Left renal cortex interstitium (tissue), 4 donors: ENCODE measurements at places on chromosomes 4 and X.

GRCh38 chr4:188437535-188437934 lies 298.3 kb downstream of the TRIML1 start:
- DNase-seq = no peak

GRCh38 chr4:113880240-113881028 lies 99.0 kb downstream of the ARSJ start:
- no peak for DNase-seq

DNA sequence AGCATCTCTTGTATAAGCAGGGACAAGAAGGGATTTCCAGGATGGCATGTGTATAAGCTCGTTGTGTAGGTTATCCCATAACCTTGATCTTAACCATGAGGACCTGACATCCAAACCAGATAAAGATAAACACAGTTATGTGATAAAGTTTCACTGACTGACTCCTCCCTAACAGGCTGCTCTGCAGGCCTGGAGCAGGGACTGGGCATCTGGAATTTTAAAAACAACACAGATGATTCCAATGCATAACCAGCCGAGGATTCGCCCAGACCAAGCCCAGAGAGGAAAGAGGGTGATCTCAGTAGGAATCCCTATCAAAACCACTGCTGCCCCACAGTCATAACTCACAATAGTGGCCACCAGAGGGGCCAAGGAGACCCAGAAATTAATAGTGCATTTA lies 22.7 kb downstream of the KLF3 start:
- DNase-seq = no peak

- no peak for DNase-seq
Measured at GRCh38 chr4:46994007-46994405, 625 bp upstream of the GABRA4 start.

DNA sequence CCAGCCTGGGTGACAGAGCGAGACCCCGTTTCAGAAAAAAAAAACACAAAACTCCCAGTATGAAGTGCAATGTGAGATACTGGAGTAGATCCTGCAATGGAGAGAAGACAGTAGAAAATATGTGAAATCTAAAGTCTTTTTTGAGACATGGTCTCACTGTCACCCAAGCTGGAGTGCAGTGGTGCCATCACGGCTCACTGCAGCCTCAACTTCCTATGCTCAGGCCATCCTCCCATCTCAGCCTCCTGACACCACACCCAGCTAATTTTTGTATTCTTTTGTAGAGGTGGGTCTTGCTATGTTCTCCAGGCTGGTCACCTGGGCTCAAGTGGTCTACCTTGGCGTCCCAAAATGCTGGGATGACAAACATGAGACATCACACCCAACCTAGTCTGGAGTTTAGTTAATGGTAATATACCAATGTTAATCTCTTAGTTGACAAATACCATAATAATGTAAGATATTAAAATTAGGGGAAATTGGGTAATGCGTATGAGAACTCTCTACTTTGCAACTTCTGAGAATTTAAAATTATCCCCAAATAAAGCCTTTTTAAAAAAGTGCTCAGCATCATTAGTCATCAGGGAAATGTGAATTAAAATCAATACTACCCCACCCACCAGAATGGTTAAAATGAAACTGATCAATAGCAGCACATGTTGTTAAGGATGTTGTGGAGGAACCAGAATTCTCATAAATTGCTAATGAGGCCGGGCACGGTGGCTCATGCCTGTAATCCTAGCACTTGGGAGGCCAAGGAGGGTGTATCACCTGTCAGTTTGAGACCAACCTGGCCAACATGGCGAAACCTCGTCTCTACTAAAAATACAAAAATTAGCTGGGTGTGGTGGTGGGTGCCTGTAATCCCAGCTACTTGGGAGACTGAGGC lies 15.0 kb downstream of the RBMX start:
- DNase-seq = no peak

- DNase-seq = no peak
Measured at GRCh38 chr4:32147446-32148085, 1427.4 kb downstream of the PCDH7 start.

DNA sequence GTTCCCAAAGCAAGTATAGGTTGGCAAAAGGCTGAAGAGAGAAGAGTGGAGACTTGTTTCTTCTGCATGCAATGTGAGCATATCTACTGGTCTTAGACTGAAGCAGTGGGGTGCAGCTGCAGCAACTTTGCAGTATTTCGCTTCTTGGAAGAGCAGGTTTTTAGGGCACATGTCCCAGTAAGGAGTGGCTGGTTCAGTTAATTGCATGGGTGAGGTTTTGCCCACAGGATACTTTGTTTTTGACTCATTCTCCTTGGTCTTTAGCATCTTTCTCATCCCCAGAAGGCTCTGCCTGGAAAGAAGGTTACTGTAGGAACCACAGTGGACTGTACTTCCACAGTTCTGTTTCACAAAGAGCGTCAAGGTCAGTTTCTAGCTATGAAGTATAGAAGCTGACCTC lies 68.0 kb upstream of the NR3C2 start:
- DNase-seq = no peak

DNA sequence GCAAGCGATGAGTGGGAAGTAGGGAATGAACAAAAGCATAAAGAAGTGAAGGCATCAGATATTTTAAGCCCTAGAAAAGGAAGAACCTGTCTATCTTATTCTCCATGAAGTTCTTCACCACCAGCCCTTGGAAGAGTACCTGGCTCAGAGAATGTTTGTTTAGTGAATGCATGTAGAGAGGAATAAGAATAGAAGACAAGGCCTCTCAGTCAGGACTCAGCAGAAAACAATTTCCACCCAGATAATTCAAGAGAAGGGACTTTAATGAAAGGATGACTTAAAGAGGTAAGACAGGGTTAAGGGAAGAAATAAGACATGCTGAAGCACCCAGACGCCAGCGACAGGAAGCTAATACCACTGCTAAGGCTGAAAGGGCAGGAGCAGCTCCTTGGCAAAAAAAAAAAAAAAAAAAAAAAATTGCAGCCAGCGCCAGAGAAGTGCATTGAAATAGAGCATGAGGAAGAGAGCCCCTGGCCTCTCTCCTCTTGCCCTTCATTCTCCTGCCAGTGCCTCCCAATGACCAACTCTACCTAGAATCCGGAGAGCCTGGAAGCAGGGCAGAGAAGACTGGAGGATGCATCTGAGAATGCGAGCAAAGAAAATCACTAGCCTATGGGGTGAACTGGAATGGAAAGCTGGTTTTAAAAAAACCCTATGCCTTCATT lies 47.2 kb upstream of the RASGEF1B start:
- DNase-seq = no peak

- DNase-seq = no peak
Measured at GRCh38 chr4:121255986-121256750, 92.0 kb upstream of the TNIP3 start.

- DNase-seq = no peak
Measured at GRCh38 chrX:55008571-55009358, 8.6 kb downstream of the APEX2 start.

GRCh38 chrX:138856881-138857604 lies 145.5 kb upstream of the FGF13 start:
- no peak for DNase-seq

GRCh38 chr4:8287343-8288280 lies 18.1 kb downstream of the HTRA3 start:
- no peak for DNase-seq

- no peak for DNase-seq
Measured at GRCh38 chrX:137479386-137479785, 86.5 kb upstream of the ZIC3 start.

DNA sequence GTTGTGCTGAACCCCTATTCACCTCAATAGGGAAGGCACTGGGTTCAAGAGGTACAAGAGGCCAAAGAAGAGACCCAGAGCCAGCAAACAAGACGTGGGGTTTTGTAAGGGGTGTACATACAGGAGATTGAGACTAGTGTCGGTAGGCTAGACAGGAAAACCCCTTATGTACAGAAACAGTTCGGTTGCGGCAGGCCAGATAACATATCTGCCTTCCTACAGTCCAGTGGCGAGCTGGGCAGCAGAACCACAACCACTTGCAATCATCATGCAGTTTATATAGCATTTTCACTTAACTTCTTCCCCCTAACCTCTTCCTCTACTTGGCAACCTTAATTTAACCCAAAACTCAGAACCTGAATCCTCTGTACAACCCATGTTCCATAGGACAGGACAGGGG lies 422.2 kb downstream of the PDHA2 start:
- no peak for DNase-seq

- DNase-seq = no peak
Measured at GRCh38 chr4:47313384-47313783, 150.1 kb downstream of the COMMD8 start.

DNA sequence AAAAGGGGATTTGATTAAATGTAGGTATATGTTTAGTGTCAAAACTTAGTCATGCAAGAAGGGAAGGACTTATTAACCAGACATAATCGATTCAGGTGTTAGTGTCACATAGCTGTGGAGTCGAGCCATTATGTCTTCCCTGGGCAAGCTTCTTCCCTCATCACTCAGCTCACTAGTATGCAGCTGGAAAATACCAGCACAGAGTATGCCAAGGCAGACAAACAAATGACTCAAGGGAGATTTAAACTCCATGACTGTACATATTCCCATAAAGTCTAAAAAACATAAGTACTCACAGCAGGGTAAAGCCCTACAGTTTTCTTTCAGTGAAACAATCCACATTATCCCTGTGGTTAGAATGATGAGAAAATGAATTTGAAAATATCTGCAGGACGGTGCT lies 304.5 kb downstream of the CBLL2 start:
- DNase-seq = no peak

- DNase-seq = no peak
Measured at GRCh38 chr4:81914623-81915022, 442.9 kb upstream of the RASGEF1B start.

DNA sequence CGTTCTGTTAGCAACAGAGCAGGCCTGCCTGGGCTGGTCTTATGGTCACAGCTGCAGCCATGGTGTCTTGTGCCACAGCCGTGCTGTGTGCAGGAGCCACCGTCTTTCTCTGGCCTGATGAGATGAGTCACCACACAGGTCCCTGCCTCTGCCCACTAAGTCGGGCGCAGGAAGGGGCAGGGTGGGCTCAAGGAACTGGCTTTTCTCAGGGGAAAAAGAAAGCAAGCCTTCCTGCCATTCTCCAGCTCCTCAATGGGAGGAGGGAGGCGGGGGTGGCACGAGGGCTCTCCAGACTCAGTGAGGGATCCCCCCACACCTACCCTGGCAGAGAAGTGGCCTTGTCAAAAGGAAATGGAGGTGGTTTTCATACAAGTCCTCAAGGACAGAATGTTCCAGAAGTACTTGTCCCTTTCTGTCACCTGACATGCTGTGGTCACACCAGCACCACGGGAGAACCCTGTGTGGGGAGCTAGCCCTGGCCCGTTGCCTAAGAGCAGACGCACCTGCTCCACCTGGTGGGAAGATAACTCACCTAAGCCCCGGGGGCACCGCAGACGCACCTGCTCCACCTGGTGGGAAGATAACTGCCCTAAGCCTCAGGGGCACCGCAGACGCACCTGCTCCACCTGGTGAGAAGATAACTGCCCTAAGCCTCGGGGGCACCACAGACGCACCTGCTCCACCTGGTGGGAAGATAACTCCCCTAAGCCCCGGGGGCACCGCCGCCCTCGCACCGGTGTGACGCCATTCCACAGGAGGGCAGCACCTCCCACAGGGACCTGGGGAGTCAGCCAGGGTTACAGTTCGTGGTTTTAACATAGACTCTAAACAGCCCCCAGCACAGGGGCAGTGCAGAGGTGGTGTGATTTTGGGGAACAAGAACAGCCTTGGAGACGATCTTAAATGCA lies 18.5 kb downstream of the UVSSA start:
- DNase-seq = no peak

DNA sequence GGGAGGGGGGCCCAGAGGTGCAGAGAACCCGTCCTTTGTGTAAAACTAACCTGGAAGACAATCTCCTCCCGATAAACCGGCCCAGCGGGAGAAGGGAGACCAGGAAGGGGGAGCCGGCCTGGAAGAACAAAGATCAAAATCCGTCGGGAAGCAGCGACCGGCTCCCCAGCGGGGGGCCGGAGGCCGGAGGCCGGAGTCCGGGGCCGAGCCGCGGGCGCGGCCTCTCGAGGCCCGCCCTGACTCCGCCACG lies 552 bp downstream of the ZDHHC9 start:
- DNase-seq = no peak

DNA sequence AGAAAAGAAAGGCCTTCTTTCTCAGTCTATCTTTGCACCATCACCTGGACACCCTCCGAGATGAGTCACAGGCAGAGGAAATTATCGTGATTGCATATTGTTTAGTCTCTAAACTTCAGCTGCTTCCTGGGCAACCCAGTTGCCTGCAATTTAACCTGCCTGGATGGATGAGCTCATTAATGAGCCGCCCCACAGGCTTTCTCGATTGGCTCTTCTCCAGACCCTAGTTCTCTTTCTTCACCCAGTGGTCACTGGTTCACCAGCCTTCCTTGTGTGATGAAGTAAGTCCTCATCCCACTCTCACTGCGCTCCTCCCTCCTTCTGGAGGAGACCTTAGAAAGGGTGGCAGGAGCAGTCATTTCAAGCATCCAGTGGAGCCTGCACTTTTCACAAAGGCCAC lies 94.4 kb downstream of the SOWAHB start:
- no peak for DNase-seq

- DNase-seq = no peak
Measured at GRCh38 chr4:124210746-124211145, 501.8 kb downstream of the ANKRD50 start.

DNA sequence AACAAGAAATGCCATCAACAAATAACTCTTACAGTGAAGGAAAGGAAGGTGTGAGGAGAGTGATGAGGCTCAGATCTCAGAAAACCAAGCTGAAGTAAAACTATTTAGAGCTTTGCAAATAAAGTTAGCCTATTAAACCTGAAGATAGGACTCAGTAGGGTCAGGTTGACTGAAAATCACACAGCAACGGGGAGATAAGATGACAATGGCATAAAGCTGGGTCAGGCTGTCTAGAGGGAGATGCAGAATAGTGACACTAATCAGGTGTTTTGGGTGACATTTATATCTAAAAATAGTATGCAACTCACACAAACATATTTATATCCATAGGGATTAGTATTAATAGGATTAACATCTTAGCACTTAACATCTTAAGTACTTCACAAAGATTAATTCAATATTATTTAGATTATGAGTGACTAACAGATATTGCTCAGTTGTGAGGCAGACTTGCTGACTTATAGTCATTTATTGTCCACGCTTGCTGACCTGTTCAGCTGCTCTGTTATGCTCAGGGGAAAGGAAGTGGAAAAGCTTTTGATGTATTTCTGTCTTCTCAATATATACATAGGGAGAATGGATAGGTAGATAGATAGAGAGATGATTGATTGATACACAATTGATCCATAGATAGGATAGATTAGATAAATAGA lies 130.7 kb upstream of the GUCY1A1 start:
- no peak for DNase-seq

DNA sequence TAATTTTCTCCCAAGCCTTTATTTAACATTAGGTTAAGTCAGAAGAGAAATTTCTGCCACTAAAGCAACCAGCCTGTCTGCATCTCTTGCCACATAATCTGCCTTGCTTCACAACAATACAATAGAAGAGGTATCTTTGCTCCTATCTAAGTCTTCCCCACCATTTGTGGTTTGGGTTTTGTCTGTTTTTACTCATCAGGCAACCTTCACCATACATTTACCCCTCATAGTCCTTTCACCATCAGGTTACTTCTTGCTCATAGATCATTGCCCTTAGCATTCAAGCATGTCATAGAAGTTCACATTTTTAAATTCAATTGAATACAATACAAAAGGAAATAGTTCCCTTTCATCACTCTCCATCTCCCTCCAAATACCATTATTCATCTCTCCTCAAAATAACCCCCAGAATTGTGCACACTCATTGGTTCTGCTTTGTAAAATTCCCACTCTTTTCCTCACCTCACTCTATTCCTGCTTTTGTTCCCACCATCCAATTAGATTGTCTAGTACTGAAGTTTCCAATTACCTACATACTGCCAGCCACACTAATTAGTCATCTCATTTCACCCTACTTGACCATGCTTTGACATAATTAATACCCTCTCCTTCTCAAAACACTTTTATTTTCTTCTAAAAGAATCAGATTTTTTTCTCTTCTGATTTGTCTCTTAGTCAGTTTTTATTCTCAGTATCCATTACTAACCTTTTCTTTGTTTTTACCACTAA lies 1957.0 kb upstream of the AGA start:
- no peak for DNase-seq
